Pons (tissue), 1 donor: ENCODE measurements at places on chromosomes 12 and 14.

DNA sequence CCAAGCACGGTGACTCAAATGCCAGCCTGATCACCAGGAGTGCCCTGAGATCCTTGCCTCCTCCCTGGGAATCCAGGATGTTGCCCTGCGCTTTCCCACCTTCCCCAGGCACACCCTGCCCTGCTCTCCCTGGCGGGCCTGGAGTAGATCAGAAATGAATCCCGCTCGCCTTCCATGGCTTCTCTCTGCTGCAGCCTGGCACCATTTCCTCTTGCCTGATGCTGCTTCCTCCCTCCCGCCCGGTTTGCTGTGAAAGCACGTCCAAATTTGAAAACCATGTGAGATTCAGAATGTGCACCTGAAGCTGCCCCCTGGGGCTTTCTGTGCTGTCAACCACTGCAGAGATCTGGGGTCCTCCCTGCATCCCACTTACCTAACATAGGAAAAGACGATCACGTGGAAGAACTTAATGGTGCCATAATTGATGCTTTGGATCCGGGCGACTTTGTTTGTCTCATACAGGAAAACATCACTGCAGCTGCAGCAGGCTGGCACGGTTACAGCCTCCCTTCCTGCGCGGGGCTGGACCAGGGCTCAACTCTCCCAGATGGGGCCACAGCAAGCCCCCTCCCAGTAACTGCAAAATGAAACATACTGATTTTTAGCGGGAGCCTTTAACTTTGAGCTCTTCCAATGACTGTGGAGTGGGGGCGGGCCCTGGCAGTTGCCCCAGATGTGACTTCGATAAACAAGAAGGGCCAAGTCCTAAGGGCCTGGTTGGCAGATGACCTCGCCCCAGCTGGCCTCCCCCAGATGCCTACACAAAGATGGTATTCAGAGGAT is 24.9 kb upstream of the C12orf76 start:
- peak; percentile 98 for DNase-seq

DNA sequence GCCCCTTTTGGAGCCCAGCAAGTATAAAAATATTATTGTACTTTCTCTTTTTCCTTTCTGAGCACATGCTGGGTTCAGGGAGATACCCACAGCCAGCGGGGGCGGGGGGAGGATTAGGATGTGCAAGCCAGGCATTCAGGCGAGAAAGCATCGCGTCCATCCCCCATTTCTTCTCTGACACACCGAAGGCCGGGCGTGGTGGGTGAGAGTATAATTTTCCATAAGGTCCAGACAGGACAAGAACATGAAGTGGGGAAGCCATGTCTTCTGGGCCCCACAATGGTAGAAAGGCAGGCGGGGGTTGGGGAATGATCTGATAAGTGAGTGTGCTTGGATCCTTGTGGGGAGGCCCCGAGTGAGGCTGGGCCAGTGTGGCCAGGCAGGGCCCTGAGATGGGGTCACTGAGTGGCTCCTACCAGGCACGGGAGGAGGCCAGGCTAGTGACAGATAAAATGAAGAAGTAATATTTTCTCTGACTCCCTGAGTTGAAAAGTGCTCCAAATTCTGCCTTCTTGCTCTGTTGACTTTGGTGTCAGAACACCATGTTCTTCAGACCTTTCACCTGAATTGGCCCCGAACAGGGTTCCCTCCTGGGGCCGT is 10.7 kb upstream of the LRTM2 start:
- no peak for DNase-seq

DNA sequence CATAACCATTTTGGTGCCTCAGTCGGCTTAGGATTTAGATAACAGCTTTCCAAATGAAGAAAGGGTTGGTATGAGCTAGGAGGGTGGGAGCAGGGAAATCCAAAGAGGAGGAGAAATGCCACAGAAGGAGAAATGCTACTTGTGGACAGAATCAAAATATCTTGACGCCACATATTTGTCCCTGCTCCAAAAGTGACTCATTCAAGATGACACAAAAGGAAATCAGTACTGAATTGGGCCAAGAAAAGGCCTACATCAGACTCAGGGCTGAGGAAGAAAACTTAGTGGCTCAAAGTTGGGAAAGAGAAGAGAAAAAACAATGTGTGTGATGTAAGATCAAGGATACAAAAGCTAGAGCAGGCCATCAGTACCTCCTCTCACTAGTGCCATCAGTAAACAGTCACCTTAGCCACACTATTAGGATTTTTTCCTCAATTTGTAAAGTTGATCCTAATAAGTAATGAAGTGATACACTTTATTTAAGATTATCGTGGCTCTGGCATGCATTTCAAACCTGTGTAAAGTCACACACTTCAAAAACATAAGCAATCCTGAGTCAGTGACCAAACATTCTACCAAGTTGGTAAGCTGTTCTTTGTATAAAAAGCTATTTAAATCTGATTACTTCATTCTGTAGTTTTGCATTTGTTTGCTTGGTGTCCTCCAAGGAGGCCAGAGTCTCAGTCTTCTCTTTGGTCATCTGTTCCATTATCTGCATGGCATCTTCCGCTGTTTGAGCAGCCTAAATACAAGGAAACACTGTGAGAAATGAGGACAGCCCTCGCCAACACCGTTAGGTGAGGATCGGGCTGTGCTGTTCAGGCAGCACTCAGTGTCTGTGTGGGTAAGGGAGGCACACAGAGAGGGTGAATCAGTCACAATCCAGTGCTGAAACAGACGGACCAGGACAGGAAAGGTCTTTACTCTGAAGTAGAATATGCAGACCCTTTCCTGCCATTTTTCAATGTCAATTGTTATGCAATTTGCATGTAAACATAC is 52.6 kb upstream of the VPS33A start:
- no peak for DNase-seq

- no peak for DNase-seq
Measured at GRCh38 chr14:42079911-42080310, 473.2 kb downstream of the LRFN5 start.

DNA sequence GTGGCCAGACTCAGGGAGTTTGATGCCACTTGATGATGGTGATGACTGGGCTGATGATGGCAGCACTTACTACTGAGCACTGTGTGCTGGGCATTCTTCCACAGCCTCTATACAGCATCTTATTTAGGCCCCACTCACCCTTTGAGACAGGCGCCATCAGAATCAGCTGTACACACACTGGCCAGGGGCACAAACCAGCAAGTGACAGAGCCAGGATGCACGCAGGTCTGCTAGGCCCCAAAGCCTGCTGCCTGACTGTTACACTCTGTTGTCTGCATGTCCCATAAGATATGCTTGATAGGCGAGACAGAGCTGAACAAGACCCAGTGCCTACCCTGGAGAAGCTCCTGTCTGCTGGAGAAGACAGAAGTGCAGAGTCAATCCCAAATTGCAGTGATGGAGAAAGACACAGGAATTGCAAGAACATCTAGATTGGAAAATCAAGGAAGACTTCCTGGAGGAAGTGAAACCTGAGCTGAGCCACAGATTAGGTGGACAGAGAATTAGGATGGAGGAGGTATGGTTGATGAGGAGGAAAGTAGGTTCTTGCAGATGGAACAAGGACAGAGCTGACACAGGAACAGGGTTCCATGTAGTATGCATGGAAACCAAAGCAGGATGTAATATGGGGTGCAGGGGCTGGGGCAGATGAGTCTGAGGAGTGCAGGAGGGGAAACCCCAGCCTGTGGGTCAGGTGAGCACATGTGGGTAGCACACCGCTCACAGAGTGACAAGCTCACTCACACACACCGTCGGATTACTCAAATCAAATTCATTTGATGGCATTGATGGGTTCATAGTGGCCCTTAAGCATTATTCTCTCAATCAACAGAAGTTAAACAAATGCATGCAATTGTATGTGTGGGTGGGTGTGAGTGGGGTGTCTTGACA is 117.3 kb downstream of the BEGAIN start:
- no peak for DNase-seq
